Forelimb muscle (tissue), 1 donor: ENCODE measurements at places on chromosomes 16 and 17.

DNA sequence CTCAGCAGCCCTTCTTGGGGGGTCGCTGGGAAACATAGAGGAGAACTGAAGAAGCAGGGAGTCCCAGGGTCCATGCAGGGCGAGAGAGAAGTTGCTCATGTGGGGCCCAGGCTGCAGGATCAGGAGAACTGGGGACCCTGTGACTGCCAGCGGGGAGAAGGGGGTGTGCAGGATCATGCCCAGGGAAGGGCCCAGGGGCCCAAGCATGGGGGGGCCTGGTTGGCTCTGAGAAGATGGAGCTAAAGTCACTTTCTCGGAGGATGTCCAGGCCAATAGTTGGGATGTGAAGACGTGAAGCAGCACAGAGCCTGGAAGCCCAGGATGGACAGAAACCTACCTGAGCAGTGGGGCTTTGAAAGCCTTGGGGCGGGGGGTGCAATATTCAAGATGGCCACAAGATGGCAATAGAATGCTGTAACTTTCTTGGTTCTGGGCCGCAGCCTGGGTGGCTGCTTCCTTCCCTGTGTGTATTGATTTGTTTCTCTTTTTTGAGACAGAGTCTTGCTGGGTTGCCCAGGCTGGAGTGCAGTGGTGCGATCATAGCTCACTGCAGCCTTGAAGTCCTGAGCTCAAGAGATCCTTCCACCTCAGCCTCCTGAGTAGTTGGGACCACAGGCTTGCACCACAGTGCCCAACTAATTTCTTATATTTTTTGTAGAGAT is 3.4 kb downstream of the STH start:
- DNase-seq = no peak

DNA sequence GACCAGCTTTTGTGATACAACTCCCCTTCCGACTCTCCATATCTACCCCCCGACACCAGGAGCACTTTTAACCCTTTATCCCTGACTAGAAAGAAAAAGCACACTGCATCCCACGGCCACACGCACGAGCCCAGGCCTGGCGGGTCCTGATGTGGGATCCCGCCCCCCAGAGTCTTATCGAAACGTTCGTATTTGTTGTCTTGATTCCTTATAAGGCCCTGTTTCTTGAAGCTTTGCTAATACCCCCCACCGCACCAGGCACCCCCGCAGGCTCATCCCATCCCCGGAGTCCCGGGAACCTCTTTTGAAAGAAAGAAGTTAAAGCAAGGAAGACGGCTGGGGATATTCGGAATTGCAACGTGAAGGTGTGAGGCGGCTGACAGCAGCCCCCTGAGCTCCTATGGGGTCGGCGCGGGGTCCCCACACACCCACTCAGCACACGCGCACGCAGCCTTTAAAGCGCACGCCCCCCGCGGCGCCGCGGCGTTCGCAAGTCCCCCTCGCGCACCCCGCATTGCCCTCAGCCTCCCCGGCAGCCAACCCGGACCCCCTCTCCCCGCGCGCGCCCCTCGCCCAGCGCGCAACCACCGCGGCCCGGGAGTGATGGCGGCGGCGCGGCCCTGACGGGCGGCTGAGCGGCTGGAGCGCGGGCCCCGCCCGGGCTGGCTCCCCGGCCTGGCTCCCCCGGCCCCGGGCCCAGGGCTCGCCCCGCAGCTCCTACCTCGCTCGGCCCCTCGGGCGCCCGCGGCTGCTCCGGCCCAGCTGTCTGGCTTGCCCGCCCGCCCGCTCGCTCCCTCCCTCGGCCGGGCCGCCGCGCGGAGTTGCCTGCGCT is 448 bp downstream of the STAT5B start:
- no peak for DNase-seq

DNA sequence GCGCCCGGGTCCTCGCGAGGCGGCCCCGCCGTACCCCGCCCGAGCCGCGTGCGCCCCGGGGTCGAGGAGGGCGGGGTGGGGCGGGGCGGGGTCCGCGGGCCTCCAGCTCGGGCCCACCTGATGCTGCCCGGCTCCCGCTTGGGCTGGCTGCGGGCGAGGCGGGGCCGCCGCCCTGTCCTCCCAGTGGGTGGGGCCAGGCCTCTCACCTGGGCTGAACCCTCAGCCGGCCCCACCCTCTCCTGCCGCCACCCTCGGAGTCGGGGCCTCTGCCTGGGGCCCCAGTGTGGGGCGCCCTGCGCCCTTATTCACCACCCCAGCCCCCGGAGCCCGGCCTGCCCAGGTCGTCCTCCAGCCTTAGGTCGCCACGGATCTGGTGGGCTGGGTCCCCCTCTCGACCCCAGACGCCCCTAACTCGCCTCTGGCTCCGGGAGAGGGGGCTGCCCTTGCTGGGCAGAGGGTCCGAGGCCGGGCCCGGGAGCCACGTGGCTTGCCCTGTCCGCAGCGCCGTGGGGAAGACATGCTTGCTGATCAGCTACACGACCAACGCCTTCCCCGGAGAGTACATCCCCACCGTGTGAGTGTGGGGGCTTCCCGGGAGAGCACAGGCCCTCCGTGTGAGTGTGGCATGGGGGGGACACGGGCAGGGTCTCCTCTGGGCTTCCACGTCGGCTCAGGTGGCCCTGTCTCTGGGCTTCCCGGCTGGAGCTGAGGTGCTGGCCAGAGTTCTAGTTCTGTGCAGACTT is 578 bp downstream of the RAC3 start:
- no peak for DNase-seq

- DNase-seq = no peak
These were observed 4.3 kb downstream of the GID4 start for GRCh38 chr17:18043491-18043890.

DNA sequence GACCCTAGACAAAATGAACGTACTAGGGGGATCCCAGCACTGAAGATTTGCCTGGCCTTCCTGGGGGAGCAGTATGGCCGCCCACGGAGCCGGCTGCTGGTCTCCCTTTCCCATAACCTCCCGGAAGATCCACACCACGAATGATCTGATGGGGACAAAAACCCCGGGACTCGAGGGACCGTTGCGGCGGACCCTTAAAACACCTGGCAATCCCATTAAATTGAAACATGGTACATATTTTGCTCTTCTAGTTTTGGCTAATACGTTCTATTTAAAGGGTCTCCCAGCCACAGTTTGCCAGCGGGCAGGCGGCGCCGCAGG is 45.2 kb upstream of the LCMT1 start:
- DNase-seq = no peak

DNA sequence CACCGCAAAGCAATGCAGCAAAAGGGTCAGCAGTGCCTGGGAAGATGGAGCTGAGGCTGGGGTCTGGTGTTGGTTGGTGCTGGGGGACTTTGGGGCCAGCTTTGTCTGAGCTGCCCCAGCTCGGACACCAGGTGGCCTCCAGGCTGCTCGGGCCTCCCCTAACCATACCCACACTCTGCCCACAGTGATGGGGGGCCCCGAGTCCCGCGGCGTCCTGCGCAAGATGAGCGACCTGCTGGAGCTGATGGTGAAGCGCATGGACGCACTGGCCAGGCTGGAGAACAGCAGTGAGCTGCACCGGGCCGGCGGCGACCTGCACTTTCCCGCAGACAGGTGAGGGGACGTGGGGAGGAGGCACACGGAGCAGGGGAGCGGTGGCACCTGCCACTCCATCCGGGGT is 13.8 kb downstream of the MGAT5B start:
- no peak for DNase-seq

DNA sequence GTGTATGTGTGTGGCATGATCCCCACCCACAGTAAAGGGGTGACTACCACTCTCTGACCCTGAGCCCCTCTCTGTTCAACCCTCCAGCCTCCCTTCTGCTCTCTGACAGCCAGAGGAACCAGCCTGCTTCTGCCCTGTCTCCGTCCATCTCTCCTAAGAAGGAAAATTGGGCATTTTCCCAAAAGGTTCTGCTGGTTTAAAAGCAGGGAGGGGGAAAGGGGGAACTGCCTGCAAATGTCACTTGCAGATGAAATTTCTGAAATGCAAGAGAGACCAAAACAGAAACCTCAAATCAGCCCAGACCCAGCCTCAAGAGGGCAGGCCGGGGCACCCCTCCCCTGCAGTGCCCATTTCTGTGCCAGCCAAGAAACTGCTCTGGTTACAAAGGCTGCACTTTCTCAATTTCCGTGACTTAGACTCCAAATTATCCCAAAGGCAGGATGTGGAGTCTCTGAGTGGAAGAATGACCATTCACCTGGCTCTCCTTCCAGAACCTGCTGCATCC is 197.9 kb downstream of the RBFOX3 start:
- DNase-seq = no peak

GRCh38 chr17:48169926-48170325 is 62.4 kb downstream of the SNX11 start:
- no peak for DNase-seq

- no peak for DNase-seq
These were observed 20.3 kb downstream of the MEOX1 start for GRCh38 chr17:43641416-43641815.

DNA sequence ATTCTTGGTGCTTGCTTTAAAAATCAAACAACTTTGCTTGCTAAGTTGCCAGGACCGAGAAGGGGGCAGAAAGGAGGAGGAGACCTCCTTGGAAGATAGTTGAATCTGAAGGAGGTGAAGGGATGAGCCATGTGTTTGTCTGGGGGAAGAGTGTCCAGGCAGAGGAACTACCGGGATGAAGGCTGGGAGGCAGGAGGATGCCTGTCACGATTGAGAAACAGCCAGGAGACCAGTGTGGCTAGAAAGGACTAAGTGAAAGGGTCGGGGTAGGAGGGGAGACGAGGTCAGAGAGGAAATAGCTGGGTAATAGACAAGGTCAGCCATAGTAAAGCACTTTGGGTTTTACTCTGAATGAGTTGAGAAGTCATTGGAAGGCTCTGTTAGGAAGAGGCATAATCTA is 38.9 kb upstream of the CSNK2A2 start:
- no peak for DNase-seq

DNA sequence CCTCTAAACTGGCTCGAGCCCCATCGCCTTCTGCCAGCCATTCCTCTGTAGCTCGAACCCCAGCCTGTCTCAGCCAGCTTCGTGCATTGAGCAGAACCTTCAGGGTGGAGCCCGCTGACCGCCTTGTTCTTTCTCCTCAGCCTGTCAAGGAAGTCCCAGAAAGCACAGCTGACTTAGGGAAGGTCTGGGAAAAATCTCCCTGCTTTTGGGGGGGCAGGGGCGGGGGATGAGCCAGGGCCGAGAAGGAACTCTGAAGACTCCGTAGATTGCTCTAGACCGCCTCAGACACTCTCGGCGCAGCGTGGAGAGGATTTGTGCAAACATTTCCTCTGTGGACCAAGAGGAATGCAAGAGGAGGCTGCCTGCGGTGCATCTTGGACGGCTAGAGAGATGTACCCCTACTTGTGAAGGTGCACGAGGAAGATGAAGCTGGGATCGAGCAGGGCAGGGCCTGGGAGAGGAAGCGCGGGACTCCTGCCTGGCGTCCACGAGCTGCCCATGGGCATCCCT is at the start of gene GLP2R:
Gene GLP2R, plus strand, starts transcription at position 284 of the 510 bp plus-strand sequence. Its CDS starts 140 bp downstream, at position 424.
- DNase-seq = no peak

DNA sequence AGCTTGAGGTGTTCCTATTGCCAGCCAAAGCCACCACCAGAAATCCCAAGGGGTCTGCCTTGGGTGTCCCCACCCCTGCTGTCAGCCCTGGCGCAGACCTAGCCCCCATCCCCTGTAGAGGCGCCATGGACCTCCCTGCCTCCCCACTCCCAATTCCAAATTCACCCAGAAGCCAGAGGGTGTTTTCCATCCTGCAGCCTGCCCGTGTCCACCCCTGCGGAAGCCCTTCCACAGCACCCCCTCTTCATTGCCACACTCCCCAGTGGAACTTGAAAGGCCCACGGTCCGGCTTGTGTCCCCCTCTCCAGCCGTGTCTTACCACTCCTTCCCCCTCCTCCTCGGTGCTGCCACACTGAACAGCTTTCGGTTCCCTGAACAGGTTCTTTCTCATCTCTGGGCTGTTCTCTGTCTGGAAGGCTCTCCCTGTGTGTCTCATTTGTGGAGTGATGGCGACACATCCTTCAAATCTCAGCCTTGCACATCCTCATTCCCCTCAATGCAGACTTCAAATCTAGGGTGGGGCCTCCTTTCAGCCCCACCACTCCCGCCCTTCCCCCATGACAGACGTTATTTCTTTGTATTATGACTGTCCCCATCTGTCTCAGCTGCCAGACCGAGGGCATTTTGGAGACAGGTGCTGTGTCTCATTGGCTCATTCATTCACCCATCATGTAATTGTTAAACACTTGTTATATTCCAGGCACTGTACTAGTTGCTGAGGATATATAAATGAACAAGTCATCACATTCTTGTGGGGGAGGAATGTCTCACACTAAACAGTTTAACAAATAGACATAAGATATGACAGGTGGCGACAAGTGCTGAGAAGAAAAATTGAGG is 36.3 kb downstream of the ADGRG5 start:
- no peak for DNase-seq

GRCh38 chr16:54110016-54110981 is 176.3 kb downstream of the IRX3 start:
- DNase-seq = no peak

- DNase-seq = no peak
These were observed 3.2 kb downstream of the UBALD1 start for GRCh38 chr16:4611337-4612021.
